GM13977 (cell line): ENCODE measurements at places on chromosomes 5 and 9.

- no peak for DNase-seq
Measured at GRCh38 chr9:93585259-93585658, 8.9 kb downstream of the PHF2 start.

- DNase-seq = no peak
Measured at GRCh38 chr9:19378647-19379046, 1.4 kb downstream of the RPS6 start.

DNA sequence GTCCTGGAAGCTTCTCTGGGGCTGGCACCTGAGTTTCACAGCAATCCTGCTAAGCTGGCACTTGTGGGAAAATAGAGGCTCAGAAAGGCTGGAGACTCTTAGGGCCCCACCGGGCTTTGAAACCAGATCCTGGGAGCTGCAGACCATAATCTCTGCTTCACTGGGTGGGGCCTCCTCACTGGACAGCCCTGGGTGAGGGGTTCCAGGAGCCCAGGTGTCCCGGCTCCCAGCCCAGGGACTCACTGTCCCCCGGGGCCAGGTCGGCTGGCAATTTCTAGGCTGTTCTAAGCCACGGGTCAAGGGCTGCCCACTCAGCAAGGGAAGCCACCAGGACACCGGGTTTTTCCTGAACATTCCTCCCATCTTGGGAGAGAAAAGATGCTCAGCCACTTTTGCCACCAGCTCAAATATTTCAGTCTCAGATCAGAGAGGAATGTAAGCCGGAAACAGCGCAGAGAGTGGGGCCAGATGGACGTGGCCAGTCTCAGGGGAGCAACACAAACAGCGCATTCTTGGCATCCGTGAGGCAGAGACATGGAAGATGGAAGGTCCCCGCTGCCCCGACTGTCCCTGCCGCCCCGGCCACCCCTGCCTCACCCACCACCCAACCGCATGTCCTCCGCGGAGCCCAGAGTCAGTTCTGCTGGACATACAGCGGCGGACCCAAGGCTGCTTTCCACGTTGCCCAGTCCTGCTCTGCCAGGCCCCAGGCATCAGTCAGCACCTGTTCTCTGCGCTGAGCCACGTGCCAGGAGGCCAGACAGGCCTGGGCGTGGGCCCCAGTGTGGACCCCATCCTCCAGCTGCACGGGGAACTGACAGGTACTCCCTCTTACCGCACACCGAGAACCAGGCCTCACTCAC lies 72.6 kb downstream of the VAV2 start:
- no peak for DNase-seq

GRCh38 chr5:98296426-98296825 lies 477.0 kb upstream of the RGMB start:
- DNase-seq = no peak

DNA sequence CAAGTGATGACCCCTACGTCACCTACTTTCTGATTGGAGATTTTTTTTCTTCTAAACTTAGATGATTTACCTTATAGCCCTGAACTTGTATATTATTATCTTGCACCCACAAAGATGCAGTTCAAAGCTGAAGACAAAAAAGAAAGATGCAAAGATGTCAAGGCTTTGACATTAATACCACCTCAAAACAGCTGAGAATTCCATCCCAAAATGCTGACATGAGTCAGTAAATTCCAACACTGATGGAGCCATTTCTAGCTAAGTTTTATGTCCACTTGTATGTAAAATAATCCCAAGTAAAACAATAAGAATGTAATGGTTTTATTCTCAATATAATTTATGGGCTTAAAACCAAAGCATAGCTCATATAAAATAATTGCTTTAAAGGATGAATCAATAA lies 91.5 kb upstream of the CDH9 start:
- no peak for DNase-seq

GRCh38 chr9:133935328-133936005 lies 56.7 kb downstream of the VAV2 start:
- DNase-seq = no peak

DNA sequence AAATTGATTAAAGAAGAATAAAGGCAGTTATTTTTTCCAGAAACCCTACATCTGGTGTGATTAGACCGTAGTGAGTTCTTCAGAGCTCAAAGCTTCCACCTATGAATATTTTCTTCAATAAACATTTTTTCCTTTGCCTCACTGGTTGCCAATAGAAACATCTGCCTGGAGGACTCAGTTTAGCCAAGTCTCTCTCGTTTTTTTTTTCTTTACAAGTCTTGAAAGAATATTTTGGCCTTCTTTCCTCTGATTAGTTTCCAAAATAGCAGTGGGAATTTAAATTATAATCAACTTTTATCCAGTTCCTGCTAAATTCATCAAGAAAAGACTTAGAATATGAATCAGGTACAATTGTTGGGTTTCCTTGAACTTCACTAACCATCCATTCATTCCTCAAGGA lies 897.5 kb downstream of the TLE1 start:
- DNase-seq = no peak

- DNase-seq = no peak
Measured at GRCh38 chr5:151154931-151155774, 2.4 kb downstream of the ANXA6 start.

DNA sequence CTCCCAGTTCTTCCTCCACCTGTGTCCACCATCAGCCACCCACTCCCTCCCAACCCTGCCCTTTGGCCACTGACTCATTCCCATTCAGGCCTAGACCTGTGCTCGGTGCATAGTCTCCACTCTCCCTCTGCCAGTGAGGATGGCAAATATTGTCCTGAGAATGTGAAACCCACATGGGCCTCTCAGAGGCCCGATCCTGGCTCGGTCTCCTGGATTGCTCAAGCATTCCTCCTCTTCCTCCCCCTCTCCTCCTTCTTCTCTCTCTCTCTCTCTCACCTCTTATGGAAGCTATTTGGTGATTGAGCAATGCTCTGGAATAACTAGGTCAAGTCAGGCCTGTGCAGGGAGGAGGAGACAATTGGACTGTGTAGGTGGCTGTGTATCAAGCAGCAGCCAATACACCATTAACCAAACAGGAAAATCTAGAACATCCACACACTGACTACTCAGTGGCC lies 99.9 kb downstream of the KLF4 start:
- no peak for DNase-seq

DNA sequence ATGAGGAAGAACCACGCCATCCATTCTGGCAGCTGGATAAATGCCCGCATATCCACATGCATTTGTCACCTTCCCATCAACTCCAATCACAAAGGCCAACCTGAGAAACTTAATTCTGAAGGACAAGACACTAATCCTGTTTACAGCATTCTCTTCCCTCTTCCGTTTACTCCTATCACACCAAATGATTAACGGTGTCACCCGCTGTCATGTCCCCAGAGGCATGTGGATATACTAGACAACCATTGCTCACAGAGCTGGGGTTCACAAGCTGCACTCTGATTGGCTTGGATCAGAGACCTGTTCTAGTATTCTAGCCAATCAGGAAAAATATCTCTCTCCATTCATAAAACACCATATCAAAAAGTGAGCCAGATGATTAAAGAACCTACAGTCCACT lies 3.6 kb downstream of the MACROH2A1 start:
- no peak for DNase-seq

DNA sequence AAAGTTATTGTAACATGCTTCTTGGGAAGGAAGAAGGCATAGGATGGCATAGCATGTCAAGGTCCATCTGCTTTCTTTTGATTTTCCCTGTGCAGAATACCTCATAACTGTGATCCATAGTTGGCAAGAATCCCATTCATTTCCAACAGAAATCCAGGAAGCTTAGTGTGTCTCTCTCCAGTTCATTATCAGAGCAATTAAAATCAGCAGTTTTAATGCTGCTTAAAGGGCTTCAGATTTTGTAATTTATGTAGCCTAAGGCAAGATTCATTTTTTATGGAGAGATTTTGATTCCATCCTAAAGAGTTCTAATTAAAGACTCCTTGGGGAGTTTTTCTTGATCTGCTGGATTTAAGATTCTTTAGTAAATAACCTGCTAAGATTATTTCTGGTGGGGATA lies 560.1 kb downstream of the PDE4D start:
- no peak for DNase-seq

- no peak for DNase-seq
Measured at GRCh38 chr9:126160067-126160853, 166.4 kb upstream of the MVB12B start.
